ENCODE measurements at places on chromosomes 5 and 9.

DNA sequence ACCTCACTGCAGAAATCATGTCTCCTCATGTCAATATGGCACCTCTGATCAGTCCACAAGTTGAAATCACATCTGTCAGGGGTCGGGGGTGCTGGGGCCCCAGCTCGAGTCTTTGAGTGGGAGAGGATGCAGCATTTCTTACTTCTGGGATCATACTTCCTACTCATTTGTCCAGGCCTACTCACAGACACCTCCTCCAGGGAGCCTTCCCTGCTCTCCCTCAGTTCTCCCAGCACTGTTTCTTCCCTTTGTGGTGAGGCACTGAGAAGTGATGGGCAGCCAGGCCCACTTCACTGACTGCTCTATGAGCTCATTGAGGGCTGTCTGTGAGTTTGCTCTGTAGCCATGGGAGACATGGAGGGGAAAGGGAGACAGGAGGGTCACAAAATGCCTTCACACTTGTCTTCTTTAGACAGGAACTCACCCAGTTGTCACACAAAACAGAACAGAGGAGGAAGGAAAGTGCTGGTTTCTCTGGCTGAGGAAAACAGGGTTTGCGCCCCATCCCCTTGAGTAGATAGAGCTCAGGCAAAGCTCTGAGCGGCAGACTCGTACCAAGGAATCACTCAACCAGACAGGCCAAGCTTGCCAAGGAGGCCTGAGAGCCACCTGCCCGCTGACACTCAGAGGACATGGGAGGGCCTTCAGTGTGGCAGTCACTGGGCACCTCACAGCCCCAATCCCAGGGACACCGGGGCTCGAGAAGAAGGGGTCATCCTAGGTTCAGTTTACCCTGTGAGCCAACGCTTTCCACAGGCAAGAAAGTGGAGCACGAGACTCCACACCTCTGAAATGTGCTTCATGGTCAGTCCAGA is 152.9 kb downstream of the GABBR2 start:
- peak; percentile 34 for DNase-seq

DNA sequence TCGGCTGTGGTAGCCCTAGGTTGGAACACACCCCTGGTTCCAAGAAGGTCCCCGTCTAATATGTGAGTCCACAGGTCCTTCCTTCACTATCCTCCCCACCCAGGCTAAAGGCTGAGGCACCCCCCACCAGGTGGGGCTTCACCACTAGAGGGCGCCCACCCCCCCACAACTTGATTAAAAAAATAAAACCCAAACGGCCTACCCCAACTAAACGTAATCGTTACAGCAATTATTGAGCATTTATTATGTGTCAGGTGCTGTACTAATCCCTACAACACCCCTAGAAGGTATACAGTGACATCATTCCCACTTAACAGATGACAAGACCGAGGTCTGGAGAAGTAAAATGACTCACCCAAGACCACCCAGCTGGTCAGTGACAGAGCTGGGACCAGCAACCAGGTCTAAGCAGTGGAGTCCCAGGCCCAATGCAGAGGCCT is 65.0 kb downstream of the FGF18 start:
- no peak for DNase-seq

DNA sequence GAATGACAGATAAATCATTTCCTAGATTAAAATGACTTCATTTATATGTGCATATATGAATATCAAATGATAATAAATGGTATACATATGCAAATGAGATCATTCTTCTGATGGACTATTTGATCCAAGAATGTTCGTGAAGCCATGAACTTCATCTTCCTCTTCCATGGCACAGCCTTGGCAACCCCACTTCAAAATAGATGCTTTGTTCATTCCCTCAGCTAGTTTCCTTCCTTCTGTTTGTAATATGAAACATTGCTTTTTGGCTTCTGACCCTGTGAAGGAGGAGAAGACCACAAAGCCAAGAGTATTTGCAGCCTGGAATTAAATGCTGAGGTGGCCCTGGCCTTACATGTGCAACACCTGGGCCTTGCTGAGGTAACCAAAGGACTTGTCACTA is 106.8 kb upstream of the LIFR start:
- no peak for DNase-seq

DNA sequence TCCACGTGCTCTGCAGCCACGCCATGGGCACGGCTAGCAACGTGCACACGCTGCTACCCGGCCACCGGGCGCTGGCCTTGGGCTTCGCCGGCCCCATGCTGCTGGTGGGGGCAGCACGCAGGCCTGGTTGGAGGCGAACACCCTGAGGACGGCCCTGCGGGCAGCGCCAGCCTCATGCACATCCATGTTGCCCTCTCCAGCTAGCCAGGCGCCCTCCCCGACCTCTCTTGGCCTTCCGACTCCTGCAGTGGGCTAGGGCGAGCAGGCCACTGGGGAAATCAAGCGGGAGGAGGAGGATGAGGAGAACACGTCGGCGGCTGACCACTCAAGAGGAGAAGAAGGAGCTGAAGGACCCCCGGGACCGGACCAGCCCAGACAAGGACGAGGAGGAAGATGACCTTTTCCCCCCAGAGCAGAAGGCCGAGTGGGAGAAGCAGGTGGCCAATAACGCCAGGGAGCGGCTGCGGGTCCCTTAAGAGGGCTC is 73.3 kb downstream of the INSL6 start:
- DNase-seq, result no peak

- no peak for DNase-seq
These were observed 296.2 kb downstream of the ARHGEF28 start for GRCh38 chr5:73922224-73922623.
